ENCODE measurements at places on chromosomes 2 and 18. TPM values are rescaled to one million over a fixed set of nuclear protein-coding genes. Genes with fewer than 3 reads are reported as not detected.

GRCh38 chr2:232521959-232522622 lies 1.9 kb downstream of the PRSS56 start:
- peaks cover 8% of the 10 kb centered on the region for H3K4me1 ChIP-seq
- peaks cover 17% of the 10 kb centered on the region for H3K27me3 ChIP-seq
- H3K27ac ChIP-seq: no peak overlapping the region
- H3K36me3 ChIP-seq: no peaks in the 10 kb centered on the region

- H3K36me3 ChIP-seq: peaks cover 3% of the 10 kb centered on the region
- no peaks in the 10 kb centered on the region for H3K4me1 ChIP-seq
- no peak overlapping the region for H3K27ac ChIP-seq
- H3K27me3 ChIP-seq: no peaks in the 10 kb centered on the region
- DNase-seq: no peak
- H3K4me3 ChIP-seq: no peak overlapping the region
These were observed 866.1 kb upstream of the ID2 start for GRCh38 chr2:7815726-7816125.

- H3K27ac ChIP-seq: no peak overlapping the region
- H3K4me1 ChIP-seq: peaks cover 2% of the 10 kb centered on the region
- peaks cover 2% of the 10 kb centered on the region for H3K36me3 ChIP-seq
- no peak for DNase-seq
- no peak overlapping the region for H3K4me3 ChIP-seq
These were observed 11.7 kb downstream of the GPR75 start for GRCh38 chr2:53848062-53848461.

The PSTPIP2 gene
- total RNA-seq: 9.7 TPM

The PUM2 gene
- 131 TPM for total RNA-seq

All from activated CD4-positive, alpha-beta T cell treated with anti-CD3 and anti-CD28 coated beads, Interleukin-2, amount 10 ng/mL, durations not matched to agents 7 days and 5 days (primary cell).